ENCODE measurements at places on chromosomes 3 and 15.

DNA sequence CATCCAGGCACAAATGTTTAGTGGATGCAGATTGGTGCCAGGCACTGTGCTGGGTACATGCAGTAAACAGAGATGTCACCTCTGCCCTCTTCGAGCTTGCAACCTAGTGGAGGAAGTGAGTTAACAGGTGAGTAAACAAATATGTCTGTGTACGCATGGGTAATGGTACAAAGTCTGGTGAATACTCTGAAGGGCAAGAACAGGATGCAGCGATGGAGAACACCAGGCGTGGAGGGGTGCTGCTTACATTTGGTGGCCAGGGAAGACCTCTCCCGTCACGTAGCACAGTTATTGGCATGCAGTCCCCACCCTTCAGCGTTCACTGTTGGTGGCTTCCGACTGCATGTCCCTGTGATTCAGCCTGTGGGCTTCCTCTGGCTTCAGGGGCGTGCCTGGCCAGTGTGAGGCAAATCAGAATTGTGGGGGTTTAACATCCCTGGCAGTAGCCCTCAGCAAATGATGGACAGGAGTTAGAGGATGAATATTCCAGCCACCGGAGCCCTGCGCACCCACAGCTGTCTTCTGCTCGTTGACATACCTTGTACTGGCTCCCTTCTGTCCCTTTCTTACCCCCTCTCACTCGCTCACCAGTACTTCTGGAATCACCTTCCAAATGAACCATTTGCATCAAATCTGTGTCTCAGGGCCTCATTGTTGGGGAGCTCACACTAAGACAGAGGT, 9.1 kb upstream of the HDAC11 start:
- DNase-seq, result no peak

GRCh38 chr15:28890711-28891495, 5.1 kb downstream of the APBA2 start:
- no peak for DNase-seq

DNA sequence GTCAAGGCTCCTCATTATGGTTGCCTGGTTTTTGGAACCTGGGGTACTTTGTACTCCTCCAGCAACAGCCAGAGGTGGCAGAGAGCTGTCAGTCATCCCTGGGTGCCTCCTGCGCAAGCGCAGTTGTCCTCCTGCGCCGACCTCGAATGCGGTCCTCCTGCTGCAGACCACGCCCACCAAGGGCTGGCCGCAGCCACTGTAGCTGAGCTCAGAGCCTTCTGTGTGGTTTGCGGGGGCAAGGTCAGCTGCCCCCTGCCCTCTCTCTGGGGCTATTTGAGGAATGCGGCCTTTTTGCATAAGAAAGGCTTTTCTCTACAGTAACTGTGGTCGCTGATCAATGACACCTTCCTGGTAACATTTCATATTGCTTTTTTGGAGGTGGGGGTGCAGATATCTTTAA, 131.3 kb upstream of the SNRPN start:
- DNase-seq, result no peak

- no peak for DNase-seq
Measured at GRCh38 chr3:187705164-187705563, 2.8 kb upstream of the RTP2 start.

- DNase-seq, result no peak
Measured at GRCh38 chr3:63595221-63595620, 57.3 kb upstream of the SNTN start.

- DNase-seq, result no peak
Measured at GRCh38 chr15:76866716-76867321, 38.3 kb downstream of the SCAPER start.

- DNase-seq, result no peak
Measured at GRCh38 chr3:164401923-164402322, 676.4 kb downstream of the SI start.

DNA sequence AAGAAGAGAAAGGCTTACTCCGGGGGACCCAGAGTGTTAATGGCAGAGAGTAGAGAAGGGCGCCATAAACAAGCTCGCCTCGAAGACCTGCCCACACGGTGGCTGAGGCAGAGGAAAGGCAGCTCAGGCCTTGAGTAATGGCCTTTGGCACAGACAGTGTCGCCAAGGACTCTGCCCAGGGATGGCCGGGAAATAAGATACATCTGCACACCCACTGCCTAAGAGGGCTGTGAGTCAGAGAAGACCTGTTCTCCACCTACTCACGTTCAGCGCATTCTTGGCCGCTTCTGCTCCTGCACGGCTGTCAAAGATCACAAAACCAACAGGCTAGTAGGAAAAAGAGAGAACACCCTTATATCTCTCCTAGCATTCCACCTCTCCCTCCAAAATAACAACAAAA, 26.2 kb downstream of the RBPMS2 start:
- no peak for DNase-seq

DNA sequence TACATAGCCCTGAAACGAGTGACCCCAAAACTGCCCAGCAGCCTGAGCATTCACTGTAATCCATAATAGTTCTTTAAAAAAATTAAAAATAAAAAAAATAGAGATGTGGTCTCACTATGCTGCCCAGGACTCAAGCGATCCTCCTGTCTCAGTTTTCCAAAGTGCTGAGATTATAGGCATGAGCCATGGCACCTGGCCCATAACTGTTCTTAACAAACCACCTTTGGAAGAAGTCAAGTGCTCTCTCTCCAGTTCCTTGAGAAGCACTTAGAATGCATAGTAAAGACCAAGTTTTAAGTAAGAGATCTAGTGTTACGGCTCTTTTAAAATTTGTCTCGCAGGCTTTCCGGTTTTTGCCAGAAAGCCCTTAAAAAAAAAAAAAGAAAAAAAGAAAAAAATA, 8.2 kb downstream of the CDC25A start:
- DNase-seq, result no peak

- DNase-seq, result no peak
Measured at GRCh38 chr15:92107510-92107909, 254.0 kb downstream of the SLCO3A1 start.

- DNase-seq, result no peak
Measured at GRCh38 chr15:92893200-92893599, 6.9 kb upstream of the CHD2 start.

GRCh38 chr3:146156095-146156494, 4.9 kb downstream of the PLOD2 start:
- DNase-seq, result no peak

DNA sequence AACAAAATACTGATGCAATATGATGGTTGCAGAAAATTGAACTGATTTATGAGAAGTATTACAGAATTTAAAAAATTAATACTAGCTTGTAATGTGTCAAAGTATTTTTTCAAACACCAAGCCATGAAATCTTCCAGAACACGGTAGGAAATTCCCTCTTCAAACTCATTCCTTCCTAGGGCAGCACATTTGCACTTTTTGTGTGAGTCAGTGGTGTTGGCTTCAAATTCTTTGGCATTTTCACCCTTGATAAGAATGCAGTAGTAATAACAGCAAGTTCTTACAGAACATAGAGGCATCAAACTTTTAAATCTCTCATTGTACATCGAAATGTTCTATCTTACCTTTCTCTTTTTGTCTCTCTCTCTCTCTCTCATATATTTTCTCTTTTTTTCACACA, 191.8 kb downstream of the CGGBP1 start:
- no peak for DNase-seq

GRCh38 chr3:152586974-152587373, 248.0 kb upstream of the P2RY1 start:
- no peak for DNase-seq

GRCh38 chr3:87771337-87772192, 287.2 kb downstream of the CGGBP1 start:
- peak; percentile 10 for DNase-seq

- no peak for DNase-seq
Measured at GRCh38 chr15:76898102-76898501, 7.0 kb downstream of the SCAPER start.

GRCh38 chr15:91593067-91593466, 260.4 kb upstream of the SLCO3A1 start:
- DNase-seq, result no peak

- no peak for DNase-seq
Measured at GRCh38 chr3:30760040-30760695, 134.3 kb downstream of the GADL1 start.

DNA sequence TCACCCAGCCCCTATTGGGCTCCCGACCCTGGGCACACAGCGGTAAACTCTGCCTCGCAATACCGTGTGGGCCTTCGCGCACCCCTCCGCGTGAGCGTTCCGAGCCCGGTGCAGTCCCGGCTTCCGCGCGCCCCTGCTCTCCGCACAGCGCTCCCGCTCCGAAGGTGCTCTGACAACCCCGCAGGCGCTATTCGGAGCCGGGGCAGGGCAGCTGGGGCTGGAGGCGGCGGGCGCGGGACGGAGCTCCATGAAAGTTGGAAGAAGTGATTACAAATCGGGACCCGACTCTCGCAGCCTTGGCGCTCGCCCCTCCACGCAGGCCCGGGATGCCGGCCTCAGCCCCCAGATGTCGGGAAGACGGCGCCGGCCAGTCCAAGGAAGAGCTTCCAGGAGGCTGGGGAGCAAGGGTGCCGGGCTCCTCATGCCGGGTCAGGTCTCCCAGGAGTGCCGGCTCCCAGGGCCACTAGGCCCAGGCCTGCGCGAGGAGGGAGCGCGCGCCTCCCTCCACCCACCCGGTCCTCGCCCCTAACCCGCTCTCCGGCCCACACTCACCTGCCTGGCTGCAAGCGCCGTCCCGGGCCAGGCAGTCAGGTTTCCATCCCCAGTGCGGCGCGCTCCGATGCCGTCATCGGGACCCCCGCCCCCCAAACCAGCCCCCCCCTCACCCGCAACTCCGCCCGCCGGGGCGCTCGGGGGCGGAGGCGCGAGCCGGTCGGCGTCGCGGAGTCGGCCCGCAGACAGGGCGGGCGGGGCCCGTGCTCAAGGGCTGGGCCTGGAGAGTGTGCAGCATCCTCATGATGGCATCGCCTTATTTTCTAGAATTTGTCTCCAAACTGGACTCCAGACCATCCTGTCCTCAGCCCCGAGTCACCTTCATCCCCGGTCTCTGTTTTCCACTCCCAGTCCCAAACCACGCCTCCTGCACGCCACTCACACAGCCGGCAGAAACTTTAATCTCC, at the start of gene KIF7:
KIF7 (minus strand) TSS at position 621 of the 959 bp plus-strand sequence. CDS start 2,537 bp downstream, outside the sequence.
- no peak for DNase-seq

- no peak for DNase-seq
Measured at GRCh38 chr3:19173945-19174344, 25.6 kb downstream of the KCNH8 start.

DNA sequence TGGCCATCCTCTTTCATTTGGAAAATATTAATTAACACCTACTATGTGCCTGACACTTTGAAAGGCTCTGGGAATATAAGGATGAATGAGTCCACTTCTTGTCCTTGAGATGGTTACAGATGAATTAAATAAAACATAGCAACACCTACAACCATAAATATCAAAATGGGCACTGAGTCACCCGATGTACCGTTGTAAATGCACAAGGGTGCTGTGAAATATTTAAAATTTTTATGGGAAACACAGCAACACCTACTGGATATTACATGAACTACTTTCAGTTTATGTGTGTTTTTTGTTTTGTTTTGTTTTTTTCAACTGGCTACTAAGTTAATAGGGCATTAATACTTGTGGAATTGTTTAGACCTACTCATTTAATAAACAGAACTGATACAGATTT, 239.0 kb upstream of the NAALADL2 start:
- no peak for DNase-seq

DNA sequence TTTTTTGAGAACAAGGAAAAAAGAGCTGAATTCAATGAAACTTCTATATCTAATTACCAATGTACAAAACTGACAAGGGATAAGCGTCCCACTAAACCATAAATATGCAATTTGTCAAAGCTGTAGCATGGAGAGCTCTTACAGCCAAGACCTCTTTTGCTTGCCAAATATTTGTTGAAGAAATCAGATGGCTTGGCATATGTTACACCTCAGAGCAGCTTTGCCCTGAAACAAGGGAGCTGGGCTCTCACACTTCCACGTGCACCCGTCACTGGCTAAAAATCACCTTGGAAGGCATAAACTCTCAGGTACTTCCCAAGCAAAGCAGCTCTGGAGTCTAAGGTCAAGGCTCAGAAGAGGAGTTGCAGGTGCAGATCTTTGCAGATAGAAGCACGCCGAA, 324.7 kb upstream of the SLCO3A1 start:
- DNase-seq, result no peak

- no peak for DNase-seq
Measured at GRCh38 chr3:149954812-149955211, 15.9 kb downstream of the PFN2 start.

- DNase-seq, result no peak
Measured at GRCh38 chr3:73073091-73073707, 11.7 kb downstream of the EBLN2 start.

GRCh38 chr15:55846116-55846707, 103.3 kb upstream of the PRTG start:
- DNase-seq, result peak; percentile 26

DNA sequence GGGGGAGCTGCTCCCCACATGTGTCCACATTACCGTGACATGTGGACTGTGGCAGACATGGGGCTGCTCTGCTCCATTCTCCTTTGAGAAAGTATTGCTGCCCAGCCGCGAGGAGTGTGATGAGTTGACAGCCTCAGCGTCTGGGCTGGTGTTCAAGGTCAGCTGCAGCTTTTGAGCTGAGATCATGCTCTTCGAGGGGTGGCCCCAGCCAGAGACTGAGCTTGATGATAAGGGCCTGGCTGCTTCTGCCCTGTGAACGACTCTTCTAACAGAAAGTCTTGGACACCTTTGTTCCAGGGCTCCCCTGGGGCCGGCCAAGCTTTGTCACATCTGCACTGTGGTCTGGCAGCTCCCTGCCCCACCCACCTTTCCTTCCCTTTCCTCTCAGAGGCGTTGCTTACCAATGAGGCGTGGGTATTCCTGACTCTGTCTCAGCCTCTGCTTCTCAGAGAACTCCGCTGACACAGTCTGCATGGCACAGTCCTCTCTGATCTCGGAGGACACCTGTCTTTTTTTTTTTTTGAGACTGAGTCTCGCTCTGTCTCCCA, 86.6 kb downstream of the CHRD start:
- DNase-seq, result no peak

GRCh38 chr3:138493804-138494606, 59.6 kb downstream of the ESYT3 start:
- DNase-seq, result no peak

DNA sequence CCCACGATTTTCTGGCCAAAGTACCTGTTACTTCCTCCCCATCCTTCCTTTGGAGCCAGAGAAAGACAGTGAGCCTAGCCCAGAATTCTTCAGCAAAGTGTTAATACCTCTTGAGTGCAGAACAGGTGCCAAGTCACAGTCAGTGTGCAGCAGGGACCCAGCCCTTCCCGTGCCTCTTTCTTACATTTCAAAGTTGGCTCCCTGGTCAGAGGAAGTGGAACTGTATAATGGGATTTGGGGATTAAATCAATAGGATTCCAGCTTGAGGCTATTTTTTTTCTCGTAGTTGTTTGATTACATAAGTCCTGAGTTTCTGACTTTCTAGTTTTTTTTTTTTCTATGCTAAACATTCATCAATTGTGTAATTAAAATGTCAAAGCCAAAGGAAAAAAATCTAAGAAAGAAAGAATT, 52.6 kb upstream of the ABHD10 start:
- DNase-seq, result no peak

GRCh38 chr3:116512281-116512680, 67.0 kb upstream of the LSAMP start:
- DNase-seq, result no peak

DNA sequence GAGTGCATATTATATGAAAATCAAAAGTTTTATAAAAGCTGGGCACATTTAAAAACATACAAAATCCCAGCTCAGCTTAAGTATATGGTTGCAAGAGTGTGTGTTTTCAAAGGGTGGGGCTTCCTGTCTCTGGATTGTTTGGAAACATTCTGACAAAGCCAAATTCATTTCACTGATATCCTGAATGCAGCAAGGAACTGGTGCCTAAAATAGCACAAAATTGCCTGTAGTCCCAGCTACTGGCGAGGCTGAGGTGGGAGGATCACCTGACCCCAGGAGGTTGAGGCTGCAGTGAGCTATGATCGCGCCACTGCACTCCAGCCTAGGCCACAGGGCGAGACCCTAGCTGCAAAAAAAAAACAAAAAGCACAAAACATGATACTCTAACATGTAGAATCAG, 13.0 kb upstream of the TJP1 start:
- no peak for DNase-seq
